Renal cortex interstitium (tissue), 15 donors: ENCODE measurements at places on chromosomes 7 and 10.

DNA sequence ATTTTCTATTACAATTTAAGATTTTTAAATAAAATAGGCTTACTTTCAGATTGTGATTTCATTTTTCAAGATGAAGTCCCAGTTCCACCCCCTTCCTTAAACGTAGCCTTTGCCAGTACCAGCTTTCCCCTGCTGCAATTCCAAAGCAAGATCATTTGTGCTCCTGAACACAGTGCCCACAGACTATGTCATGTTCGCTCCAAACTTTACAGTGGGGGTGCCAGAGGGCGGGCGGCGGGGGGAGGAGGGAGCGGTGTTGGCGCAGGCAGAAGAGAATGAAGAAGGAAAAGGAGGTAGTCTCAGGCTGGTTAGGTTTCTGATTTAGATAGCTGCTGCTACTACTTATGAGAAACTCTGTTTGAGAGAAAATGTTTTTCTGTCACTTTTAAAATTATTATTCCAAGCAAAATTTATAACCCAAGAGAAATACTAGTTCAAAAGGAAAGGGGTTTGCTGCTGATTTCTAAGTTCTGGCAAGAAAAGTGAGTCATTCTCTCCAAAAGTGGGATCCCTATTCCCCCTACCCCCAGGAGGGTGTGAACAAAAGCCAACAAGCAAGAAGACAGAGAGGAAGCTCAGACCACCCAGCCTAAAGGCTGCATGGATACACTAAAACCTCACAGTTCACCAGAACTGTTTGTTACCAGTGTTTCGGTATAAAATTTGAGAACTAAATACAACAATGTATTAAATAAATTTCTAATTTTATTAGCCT, 109.6 kb downstream of the SRPK2 start:
- no peak for DNase-seq

DNA sequence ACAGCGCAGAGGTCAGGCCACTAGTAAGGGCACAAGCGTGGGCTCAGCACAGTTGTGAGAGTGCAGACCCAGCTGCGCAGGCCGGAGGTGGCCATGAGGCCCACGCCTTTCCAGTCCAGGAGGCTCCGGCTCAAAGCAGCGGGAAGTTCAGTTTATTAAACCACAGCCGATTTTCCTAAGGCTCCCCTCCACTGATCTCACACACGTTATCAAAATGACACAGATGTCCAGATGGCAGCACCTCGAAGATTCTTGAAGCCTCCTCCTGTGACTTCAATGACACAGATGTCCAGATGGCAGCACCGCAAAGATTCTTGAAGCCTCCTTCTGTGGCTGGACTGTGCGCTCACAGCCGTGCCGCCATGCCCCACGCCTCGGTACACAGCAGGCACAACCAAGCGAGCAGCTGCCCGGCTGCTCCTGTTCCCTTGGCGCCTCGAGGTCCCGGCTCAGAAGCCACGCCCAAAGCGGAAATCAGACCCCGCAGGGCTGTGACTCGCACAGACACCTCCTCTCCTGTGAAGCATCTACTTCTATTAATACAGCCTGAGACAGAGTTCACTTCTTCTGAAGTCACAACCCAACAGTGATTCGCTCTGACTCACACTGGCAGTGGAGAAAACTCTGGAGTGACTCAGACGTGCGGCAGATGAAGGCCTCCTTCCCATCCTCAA, 122.7 kb downstream of the MAD1L1 start:
- no peak for DNase-seq

DNA sequence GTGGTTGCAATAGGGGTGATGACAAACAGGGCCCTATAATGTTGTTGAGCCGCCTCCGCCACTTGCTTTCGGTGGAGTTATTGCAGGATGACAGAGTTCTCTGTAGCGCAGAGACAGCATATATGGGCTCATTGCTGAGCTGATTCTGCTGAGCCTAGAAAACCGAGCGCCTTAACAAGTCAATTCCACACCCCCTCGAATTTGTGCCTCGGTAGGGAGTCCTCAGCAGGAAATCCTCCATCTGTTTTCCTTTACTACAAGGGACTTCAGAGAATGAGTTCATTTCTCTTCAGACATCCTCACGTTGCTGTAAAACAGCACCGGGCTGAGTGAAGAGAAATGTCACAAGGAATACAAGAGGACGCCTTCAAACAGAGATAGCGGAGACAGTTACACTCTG, 90.7 kb upstream of the KIAA1217 start:
- DNase-seq: no peak

- DNase-seq: no peak
Measured at GRCh38 chr7:150969475-150969874, 8.6 kb downstream of the KCNH2 start.

- no peak for DNase-seq
Measured at GRCh38 chr7:149788300-149788851, 15.0 kb upstream of the ZNF467 start.

DNA sequence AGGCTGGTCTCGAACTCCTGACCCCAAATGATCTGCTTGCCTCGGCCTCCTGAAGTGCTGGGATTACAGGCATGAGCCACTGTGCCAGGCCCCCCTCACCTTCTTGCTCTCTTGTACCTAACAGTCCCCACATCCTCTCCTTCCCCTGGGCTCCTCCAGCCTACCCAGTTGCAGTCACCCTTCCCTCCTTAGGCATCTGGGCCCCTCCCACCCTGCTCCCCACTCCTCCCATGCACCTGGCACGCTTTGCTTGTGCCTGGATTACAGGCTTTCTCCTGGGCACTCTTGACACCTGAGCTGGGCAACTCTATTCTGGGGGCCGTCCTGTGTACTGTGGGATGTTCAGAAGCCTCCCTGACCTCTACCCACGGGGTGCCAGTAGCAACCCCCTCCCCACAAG, 3.0 kb downstream of the CLDN15 start:
- DNase-seq: no peak

DNA sequence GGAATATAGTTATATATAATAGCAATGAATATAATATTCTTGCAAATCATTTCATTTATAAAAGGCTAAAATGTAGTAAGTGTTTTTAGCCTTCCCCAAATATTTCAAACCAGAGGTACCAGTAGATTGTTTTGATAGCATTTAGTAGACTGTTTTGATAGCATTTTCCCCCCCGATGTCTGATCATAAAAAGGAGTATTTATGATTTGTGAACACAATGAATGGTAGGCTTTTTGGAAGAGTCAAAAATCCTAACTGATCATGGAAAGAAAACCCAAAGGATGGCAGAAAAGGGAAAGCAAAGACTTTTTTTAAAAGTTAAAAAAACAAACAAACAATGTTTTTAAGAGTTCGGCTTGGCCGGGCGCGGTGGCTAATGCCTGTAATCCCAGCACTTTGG, 152.5 kb downstream of the PIP4K2A start:
- DNase-seq: no peak

DNA sequence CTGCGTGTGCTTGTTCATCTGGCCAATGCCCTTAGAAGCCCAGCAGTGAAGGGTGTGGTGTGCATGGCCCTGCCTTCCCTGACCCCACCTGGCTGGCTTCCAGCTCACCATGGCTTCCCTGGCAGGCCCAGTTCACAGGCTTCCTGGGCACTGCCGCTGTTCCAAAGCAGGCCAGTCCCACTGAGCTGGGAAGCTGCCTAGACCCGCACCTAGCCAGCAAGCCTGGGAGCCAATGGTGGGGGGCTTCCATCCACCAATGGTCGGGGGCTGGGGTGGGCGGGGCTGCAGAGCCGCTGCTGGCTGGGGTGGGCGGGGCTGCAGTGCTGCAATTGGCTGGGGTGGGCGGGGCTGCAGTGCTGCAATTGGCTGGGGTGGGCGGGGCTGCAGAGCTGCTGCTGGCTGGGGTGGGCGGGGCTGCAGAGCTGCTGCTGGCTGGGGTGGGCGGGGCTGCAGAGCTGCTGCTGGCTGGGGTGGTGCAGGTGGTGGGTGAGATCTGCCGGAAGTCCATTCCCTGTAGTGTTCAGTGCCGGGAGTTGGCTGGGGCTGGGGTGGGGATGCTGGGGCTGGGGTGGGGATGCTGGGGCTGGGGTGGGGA, 12.4 kb downstream of the CALY start:
- DNase-seq: no peak

DNA sequence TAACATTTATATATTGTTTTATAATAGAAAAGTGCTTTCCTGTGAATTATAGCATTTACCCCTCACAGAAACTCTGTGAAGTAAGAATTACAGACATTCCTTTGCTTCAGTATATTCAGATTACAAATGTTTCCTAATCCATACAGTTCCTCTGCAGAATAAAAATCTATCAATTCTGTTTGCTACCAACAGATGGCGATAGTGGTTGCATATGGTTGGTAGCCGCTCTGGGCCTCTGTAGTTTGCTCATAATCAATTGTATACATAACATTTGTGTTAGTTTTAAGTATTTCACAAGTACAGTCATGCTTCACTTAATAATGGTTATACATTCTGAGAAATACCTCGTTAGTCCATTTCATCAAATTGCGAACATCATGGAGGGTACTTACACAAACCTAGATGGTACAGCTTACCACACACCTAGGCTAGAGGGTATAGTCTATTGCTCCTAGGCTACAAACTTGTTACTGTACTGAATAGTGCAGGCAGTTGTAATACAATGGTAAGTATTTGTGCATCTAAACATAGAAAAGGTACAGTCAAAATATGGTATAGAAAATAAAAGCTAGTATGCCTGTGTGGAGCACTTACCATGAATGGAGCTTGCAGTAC, 94.4 kb upstream of the STEAP4 start:
- DNase-seq: no peak

DNA sequence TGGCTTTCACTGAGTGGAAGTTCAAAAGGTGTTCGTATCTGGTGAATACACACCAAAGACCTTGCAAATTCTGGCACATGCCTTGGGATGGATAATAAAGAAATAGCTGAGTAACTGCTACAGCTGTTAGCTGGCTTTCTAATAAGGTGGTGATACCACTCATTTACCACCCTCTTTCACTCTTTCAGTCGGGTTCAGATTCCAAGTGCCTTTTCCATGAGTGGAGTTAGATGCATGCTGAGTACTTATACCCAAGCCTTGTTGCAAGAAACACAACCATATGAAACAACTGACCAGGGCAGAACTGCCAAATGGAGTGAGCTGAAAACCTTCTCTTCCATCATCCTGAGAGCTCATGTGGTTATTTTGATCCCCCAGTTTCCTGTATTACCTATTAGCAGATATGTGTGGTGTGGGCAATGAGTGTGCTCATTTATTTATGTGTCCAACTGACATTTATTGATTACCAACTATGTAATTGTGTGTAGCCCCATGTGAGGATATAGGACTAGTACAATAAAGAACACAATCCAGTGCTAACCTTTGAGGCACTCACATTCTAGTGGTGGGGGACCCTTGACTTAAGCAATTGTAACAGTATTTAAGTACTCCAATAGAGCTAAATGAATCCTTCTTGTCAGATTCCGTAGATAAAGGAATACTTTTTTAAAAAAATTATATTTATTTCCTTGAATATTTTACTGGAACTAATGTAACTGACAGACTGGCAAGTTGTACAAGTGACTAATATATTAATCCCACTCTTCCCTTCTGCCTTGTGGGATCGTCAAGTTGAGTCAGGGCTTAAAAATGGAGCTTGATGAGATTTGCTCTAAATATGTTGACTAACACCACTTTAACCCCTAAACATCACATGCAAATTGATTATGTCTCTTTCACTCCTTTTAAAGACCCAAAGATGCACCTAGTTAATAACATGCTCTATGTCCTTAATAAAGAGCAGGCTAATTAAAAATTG, 124.7 kb downstream of the ARID5B start:
- DNase-seq: no peak

GRCh38 chr7:1100834-1101562, 13.1 kb downstream of the GPER1 start:
- no peak for DNase-seq
